ENCODE measurements at places on chromosomes 1 and 21.
A peak's percentile ranks its signal among the peaks of the same experiment; 100 is the strongest.

GRCh38 chr1:169924829-169925228 lies 31.1 kb upstream of the SCYL3 start:
- DNase-seq, result no peak

DNA sequence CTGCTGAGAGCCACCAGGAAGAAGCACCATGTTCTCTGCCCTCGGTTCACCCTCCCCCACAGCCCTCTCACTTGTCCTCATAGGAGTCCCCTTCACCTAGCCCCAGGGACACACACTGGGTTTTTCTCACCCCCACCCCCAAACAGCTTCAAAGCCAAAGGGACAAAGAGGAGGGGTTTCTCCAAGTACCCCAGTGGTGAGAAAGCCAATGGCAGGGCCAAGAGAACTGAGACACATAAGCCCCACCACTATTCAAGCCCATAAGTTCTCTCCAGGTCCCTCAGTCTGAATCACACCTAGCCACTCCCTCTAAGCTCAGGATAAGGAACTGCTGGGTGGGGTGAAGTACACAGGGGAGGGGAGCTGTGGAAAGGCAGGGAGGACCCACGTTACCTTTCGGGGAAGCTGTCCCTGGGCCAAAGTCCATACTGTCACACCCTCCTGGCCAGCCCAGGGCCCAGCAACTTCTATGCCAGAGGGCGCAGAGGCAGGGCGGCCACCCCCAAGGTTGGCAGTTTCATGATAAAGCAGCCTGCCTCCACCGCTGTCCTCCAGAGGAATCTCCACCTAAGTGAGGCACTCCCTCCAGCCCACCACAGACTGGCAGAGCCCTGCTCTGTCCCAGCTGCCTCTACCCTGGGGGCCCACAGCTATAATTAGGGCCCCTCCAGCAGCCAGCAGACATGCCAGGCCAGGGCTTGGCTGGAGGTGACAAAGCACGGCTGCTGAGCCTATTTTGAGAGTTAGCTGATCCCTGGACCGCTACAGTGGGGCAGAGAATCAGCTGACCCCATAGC lies 39.0 kb upstream of the PPP1R15B start:
- DNase-seq, result no peak

DNA sequence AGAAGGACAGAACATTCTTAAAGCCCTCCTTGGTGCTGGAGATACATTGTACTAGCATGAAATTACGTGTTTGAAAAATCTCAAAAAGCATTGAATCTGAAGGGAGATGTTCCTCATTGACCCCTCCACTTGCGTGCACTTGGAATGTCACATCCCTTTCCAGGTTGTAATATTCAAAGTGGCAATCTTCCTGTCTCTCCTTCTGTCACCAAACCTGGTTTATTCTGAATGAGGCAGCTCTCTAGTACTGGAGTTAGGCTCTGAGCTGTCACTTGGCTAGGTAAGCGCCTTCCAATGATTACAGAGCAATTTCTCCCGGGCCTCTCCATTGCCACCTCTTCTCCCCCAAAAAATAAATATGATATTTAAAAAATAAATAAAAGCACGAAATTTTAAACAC lies 855 bp downstream of the DSCAM start:
- DNase-seq, result peak; percentile 47

GRCh38 chr1:3237994-3238702 lies 169.1 kb downstream of the PRDM16 start:
- no peak for DNase-seq

DNA sequence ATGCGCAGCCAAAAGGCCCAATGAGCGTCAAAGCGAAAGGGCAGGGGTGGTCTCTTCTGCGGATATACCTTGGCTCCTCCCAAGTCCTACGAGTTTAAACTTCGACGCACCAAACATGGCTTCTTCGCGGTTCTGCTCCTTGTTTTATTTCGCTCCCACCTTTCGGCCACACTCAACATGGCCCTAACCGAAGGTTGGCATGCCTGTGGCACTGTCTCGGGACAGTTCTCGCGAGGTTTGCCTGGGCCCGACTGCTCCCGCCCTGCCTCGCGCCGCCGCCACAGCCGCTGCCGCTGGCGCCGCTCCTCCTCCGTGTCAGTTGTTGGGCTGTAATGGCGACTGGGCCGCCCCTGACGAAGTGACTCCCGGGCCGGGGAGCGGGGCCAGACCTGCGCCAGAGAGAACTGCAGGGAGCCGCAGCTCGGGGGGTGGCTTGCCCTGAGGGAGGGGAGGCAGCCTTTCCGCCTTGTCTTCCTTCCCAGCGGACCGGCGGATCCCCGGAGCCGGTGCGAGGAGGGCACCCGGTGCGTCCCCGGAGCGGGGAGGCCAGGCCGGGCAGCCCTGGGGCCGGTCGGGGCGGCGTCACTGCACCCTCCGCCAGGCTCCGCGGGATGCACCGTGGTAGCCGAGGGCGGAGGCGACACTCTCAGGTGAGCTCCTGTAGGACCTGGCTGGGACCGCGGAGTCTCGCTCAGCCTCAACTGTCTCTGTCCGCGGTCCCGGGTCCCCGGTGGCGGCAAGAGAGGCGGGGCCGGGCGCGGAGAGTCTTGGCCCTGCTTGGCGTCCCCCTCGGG lies at the start of gene CEP350:
TSS of gene CEP350 (plus strand) at position 318 of the 794 bp plus-strand sequence. CDS start 31,372 bp downstream, outside the sequence.
- DNase-seq, result peak; percentile 97

DNA sequence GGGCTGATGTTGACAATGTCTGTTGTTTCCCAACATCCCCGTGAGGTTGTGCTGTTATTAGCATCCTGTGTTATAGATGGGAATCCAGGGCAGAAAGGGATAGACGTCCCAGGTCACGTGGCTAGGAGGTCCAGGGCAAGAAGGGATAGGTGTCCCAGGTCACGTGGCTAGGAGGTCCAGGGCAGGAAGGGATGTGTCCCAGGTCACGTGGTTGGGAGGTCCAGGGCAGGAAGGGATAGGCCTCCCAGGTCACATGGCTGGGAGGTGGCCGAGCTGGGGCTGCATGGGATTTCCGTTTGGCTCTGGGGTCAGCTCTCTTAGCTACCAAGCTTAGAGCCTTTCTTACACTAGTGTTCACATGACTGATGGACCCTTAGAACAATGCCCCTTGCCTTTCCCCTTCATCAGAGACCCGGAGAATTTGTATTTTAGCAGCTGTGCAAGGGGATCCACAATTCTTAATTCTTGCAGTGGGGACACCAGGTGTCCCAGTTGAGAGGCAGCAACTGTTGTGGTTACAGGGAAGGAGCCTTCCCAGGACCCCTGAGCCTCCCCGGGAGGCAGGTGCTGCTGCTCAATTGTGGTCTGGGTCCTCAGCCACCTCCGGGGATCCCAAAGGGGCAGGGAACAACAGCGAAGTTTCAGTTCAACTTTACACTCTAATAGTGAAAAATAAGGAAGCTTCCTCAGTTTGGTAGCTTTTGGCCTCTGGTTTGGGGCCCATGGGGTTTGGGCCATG lies 69.2 kb downstream of the UMODL1 start:
- DNase-seq, result no peak

DNA sequence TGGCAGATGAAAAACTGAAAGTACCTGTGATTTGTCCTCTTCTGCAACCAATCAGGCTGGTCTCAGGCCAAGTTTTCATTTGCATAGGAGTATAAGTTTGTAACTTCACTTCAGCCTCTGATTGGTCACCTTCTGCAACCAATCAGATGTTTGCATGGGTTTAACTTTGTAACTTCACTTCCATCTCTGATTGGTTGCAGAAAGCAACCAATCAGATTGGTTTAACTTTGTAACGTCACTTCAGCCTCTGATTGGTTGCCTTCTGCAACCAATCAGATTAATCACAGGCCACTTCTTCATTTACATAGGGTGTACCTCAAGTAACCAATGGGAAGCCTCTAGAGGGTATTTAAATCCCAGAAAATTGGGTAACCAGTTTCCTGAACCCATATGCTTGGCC lies 18.9 kb upstream of the TUT4 start:
- no peak for DNase-seq

- no peak for DNase-seq
Measured at GRCh38 chr21:38699048-38699447, 106.7 kb upstream of the ETS2 start.

DNA sequence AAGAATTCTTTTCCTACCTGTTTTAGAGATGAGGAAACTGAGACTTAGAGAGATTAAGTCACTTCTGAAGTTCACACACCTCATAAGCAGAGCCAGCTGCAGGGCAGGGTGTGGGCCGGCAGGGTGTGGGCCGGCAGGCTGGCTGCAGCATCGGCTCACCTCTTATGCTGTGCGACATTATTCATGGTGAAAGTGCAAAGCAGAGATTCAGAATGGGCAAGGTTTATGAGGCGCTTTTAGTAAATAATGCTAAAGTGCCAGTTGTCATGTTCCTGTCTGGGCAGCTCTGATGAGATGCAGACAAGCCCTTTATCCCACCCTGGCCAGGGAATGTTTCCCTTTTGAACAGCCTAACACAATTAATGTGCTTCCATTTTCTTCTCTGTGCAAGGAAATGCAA lies 14.6 kb downstream of the MAB21L3 start:
- DNase-seq, result no peak
